WTC11 (cell line): ENCODE measurements at places on chromosomes 2 and 18. TPM values are rescaled to one million over a fixed set of nuclear protein-coding genes. Genes with fewer than 3 reads are reported as not detected.

FIGLA gene
- total RNA-seq = not detected in 3 replicates

GRCh38 chr2:11096591-11096990 is 58.7 kb upstream of the SLC66A3 start:
- DNase-seq = no peak

MTIF2 gene
- 38.9 to 43.9 TPM (median 39.8 TPM) in 3 replicates for total RNA-seq

GRCh38 chr2:236747426-236747825 is 177.8 kb downstream of the ACKR3 start:
- no peak for DNase-seq

DNA sequence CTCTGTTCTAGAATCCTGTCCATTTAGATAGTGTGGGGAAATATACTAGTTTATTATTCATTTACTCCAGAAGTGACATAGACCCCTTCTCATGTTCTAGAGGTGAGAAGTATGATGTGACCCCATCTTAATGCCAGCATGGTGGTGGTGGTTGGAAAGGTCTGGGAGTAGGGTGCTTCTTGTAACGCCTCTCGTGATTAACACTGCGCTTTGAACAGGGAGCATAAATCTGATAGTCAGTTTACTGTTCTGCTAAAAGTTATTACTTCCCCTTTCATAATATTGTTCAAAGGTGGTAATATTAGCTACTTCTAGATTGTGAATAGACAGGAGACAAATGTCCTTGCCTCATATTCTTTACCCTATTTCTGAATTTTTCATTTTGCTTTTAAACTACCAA is 35.6 kb downstream of the EHBP1 start:
- no peak for DNase-seq

GRCh38 chr2:28499282-28499681 is 3.4 kb downstream of the PLB1 start:
- no peak for DNase-seq
